HS-27A (cell line): ENCODE measurements at places on chromosomes 5 and 9.

DNA sequence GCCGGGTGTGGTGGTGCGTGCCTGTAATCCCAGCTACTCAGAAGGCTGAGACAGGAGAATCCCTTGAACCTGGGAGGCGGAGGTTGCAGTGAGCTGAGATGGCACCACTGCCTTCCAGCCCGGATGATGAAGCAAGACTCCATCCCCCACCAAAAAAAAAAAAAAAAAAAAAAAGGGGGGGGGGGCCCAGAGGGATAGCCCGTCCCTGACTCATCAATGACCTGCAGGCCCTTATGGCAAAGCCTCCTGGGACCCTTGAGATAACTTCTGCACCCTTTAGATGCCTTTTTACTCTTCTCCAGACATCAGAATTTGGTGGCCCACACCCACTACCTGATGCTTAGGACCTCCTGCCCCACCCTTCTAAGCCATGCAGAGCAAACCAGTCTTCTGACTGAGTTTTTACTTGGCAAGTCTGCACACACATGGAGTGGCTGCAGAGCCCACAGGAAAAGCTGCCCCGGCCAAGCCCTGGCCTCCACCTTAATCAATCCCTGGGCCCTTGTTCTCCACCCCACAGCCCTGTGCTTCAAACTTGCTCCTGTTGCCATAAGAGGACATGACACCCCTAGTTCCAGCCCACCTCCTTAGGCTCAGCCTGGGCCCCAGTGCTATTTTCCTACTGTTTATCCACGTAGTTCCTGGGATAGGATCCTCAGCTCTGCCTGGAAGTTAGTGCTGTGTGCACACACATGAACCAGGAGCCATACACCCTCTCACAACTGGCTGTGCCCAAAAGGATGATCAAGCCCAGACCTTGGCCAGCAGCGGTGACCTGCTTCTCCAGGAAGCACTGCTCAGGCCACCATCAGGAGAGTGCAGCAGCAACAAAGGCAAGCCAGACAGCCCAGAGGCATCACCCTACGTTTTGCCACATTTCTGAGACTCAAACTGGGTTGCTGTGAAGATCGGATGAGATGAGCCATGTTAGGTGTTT, 5.1 kb downstream of the MGAT1 start:
- DNase-seq = no peak

- no peak for DNase-seq
Observed at GRCh38 chr9:83011611-83012010, 51.3 kb downstream of the RASEF start.

DNA sequence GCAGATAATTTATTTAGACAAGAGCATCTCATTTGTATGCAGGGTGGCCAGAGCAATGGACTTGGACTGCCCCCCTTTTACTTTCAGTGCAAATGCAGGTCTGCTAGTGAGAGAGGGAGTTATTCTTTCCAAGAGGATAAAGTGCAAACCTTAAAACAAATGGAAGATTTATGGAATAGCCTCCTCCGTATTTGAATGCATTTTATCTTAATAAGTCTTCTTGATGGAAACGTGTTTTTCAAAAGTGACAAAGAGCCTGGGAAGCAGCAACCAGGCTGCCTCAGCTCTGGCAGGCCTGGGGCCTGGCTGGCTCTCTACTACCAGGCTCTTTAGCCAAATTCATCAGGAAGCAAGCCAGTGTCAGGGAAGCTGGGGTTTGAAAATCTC, 6.8 kb downstream of the NR2F1 start:
- no peak for DNase-seq

DNA sequence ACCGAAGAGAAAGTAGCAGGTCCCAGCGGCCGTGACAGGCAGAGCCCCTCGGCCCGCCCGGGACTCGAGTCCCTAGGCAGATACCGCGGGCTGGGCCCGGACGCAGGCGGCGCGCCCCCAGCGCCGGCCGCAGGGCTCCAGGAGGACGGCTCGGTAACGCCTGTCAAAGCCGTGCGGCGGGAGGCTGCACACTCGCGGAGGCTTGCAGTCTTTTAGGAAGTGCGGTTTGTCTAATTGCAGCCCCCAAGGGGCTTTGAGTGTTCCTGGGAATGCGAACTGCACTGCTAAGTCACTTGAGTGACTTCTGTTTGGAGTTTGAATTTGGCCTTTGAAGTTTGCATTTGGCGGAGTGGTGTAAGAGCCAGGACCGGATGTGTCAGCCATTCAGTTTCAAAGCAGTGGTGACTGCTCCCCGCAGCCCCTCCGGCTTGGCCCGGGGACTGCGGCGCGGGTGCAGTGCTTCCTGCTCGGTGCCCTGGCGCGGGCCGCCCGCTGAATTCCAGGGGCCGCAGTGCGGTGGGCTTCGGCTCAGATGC, 1.3 kb downstream of the MAP3K1 start:
- no peak for DNase-seq

- DNase-seq = no peak
Observed at GRCh38 chr9:80156756-80157472, 585.1 kb downstream of the TLE4 start.

- peak; percentile 27 for DNase-seq
Observed at GRCh38 chr5:36450229-36451014, 148.7 kb upstream of the RANBP3L start.

DNA sequence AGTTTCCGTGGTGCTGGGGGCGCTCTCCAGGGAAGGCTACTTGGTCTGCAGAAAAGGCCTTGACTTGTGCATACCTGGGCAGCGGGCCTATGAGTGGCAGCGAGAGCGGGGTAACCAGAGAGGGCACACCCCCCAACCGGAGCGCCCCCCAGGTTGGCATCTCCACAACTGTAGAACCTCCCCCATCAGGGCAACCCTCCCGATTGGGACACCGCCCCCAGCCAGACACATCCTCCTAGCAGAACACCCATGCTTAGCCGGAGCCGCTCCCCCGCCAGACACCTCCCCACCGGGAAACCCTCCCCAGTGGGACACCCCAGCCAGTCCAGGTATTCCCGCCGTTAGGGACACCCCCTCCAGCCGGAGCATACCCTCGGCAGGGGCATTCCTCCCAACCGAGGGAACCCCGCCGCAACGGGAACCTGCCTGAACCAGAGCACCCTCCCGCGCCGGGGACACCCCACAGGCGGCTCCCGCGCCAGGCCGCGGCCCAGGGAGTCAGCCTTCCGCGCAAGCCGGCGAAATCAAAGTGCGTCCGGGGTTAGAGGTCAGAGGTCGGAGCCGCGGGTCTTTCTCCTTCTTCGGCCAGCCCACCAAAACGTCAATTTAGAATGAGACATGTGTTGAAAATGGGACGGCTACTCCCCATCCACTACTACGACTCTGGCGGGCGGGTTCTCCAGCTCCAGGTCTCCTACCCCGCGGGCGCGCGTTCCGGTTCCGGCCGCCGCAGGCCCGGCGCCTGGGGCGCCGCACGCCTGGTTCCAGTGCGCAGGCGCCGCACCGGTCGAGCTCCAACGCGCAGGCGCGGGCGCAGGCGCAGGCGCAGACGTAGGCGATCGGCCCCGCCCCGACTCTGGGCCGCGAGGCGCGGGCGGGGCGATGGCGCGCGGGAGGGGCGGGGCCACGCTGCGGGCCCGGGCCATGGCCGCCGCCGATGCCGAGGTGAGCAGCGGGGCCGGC, at the start of gene EHMT1:
Gene EHMT1, plus strand, starts transcription at position 901 of the 963 bp plus-strand sequence. Its CDS starts 24 bp downstream, at position 925.
- no peak for DNase-seq

GRCh38 chr9:131237931-131238401, 38.3 kb downstream of the FAM78A start:
- DNase-seq = no peak

GRCh38 chr9:13009871-13010270, 235.1 kb downstream of the LURAP1L start:
- DNase-seq = no peak

DNA sequence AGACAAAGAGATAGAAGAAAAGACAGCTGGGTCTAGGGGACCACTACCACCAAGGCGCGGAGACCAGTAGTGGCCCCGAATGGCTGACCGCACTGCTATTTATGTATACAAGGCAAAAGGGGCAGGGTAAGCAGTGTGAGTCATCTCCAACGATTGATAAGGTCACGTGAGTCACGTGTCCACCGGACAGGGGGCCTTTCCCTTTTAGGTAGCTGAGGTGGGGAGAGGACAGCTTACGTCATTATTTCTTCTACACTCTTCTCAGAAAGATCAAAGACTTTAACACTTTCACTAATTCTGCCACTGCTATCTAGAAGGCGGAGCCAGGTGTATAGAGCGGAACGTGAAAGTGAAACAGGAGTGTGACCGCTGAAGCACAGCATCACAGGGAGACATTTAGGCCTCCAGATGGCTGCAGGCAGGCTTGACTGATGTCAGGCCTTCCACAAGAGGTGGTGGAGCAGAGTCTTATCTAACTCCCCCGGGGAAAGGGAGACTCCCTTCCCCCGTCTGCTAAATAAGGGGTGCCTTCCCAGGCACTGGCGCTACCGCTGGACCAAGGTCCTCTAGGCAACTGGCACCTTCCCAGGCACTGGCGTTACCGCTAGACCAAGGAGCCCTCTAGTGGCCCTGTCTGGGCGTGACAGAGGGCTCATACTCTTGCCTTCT, 6.1 kb upstream of the PRR16 start:
- no peak for DNase-seq

GRCh38 chr9:91714020-91714806, 235.8 kb downstream of the ROR2 start:
- DNase-seq = no peak

DNA sequence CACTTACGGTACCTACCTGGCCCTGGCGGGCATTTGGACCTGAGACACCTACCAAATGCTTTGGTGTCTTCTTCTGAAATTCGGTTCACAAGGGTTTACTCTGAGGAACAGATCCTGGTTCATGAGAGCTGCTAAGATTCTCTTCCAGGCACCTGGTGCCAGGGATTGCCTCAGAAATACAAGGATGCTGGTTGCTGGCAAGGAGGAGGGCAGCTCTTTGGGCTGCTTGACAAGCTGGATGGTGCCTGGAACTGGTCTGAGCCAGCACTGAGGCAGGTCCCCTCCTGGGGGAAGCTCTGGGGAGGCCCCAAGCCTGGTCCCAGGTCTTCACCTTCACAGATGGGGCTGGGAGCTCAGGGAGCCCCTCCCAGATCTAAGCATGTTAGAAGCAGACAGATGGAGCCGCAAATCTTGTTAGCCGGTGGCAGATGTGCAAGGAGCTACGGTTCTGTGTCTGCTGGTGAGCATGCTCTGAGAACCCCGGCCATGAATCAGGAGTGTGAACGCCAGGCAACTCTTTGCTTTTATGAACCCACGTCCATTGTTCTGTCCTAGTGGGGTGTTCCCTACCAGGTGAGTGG, 16.3 kb downstream of the FABP6 start:
- DNase-seq = no peak

DNA sequence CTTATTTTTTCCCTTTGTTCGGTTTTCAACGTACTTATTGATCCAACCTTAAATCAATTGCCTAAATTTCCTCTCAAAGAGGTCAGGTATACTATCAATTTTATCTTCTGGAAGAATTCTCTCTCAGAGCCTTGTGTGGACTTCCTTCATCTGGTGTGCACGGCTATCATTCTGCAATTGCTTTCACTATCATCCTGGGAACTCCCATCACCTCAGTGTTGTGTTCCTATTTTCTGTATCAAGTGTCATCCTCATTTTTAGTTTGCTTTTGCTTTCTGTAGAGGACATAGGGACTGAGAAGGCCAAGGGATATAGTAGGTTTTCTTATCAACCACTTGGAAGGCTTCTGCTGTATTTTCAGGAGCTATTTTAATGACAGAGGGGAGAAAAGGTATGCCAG, 11.3 kb downstream of the STOM start:
- DNase-seq = no peak

- DNase-seq = no peak
Observed at GRCh38 chr5:123090661-123091297, 1.7 kb downstream of the PRDM6 start.

GRCh38 chr9:90808890-90809685, 7.5 kb downstream of the SYK start:
- DNase-seq = no peak

DNA sequence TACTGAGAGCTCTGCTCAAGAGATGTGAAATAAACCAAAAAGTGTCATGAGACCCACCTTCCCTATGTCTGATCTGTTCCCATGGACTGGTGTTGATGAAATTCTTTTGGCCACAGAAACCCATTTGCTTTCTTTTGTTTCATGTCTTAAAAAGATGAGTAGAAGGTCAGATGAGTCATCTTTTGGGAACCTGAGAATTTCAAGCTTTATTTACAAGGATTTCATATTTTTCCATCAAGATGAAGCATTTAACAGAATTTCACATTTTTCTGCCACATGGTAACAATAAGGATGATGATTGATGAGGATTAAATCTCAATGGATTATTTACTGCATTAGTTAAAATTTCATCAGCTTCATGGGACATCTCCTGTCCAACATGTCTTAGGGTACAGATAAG, 337.8 kb downstream of the DEPDC1B start:
- DNase-seq = no peak

GRCh38 chr5:98398465-98398864, 375.0 kb upstream of the RGMB start:
- no peak for DNase-seq

DNA sequence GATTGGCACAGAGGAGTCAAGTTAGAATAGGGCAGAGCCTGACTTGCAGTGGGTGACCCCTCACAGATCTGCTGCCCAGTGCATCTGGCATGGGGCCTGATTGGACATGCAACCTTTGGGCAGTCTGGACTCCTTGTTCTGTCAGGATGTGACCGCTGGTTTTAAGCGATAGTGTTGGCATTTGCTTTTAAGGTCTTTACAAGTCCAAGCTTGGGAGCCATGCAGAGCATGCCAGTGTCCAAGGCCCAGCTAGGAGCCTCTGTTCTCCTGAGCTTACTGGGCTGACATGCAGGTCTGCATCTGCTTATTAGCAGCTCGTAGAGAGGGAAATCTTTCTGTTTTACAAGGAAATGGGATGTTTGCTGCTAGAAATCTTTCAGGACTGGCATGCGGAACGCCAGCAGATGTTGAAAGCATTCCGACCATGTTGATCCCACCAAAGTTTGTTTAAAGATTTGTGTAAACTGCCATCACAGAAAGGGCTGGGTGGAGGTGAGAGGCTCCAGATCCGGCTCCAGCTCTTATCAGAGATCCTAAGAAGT, 27.5 kb downstream of the GADD45G start:
- DNase-seq = no peak

DNA sequence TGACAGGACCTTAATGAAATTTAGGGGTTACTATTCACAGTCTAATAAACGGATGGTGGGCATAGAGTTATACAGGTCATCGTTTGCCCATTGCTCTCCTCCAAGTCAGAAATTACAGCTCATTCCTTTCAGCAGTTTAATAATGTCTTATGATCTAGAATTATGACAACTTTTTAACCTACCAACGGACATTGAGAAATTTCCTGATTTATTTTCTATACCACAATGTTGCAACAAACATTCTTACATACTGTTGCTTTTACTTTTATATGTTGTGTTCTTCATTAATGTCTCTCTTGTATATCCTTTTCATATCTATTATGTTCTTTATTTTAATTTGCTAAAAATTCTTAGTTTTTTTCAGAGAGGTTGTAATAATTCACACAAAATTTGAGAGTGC, 152.8 kb upstream of the PRLR start:
- no peak for DNase-seq

- DNase-seq = no peak
Observed at GRCh38 chr9:96514108-96514799, 64.3 kb downstream of the HABP4 start.
